ENCODE measurements at places on chromosomes 1 and 21.

- DNase-seq: no peak
Measured at GRCh38 chr21:29470397-29470796, 171.7 kb downstream of the BACH1 start.

DNA sequence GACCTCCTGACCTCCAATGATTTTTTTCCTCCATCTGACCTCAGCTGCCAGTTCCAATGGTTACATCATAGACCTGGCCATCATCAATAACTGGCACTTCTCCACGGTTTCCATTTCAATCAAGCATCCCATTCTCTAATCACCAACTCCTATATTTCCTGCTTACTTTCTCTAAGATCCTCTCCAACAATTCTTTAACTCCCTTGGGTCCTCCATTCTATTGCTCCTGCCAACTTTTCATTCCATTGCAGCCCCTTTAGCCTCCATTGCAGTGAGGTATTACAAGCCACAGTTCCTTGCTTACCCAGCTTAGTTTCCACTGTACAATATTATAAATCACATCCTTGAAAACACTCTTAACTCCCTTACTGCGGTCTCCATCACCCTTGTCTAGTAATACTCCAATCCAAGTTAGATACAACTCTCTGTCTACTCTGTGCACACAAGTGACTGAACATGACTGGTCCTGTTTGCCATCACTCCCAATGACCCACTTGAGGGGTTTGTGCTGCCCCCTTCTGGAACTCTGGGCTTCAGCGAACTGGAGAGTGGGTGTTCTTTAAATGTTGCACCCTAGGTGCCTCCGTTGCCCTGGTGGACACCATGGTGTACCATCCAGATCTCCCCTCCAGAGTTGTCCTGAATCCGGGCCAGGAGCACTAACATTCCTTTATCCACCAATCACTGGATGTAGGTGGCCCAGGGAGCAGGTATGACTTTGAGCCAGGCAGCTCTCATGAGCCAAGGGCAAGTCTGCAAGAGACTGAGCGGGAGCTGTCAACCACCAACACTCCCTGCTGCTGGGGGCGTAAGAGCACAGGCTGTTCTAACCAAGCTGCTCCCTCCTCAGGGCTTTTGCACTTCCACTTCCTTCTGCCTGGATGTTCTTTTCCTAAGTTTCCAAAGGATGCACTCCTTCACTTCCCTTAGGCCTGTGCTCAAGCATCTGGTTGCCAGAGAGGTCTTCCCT lies 3.7 kb upstream of the FNDC7 start:
- no peak for DNase-seq

DNA sequence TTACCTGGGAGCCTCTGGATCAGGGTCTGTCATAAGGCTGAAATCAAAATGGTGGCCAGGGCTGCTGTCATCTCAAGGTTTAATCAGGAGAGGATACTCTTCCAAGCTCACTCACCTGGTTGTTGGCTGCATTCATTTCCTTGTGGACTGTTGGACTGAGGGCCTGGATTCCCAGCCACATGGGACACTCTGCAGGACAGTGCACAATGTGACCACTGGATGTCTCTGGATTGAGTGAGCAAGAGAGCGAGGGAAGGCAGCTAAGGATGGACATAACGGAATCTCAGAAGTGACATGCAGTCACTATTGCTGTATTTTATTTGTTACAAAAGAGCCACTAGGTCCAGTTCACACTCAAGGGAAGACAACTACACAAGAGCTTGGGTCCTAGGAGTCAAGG lies 229.1 kb downstream of the S1PR1 start:
- no peak for DNase-seq

DNA sequence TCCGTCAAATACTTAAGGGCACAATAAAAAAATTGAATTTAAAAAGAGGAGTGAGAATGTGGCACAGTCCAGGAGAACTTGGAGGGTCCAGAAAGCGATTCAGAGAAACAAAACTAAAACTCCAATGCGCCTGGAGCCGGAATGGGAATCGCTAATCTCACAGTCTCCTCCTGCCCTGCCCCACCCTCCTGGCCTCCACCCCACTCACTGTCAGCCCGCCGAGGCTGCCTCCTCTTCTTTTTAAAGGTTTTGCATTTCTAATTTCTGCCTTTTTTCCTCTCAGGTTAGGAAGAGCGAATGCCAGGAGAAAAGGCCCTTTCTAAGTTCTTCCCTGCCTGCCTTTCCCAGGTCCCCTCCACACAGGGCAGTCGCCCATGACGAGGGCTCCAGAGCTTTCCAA lies 135.3 kb downstream of the ZBTB18 start:
- DNase-seq: no peak

GRCh38 chr1:162772571-162773154 lies 17.8 kb upstream of the HSD17B7 start:
- no peak for DNase-seq
